RPMI7951 (cell line): ENCODE measurements at places on chromosomes 4 and X. TPM values are rescaled to one million over a fixed set of nuclear protein-coding genes. Genes with fewer than 3 reads are reported as not detected.

FNIP2 gene
- total RNA-seq, result 6.2 and 10.0 TPM in 2 replicates

CSN2 gene
- total RNA-seq, result not detected in 2 replicates

CCDC158 gene
- total RNA-seq, result not detected in 2 replicates

DNA sequence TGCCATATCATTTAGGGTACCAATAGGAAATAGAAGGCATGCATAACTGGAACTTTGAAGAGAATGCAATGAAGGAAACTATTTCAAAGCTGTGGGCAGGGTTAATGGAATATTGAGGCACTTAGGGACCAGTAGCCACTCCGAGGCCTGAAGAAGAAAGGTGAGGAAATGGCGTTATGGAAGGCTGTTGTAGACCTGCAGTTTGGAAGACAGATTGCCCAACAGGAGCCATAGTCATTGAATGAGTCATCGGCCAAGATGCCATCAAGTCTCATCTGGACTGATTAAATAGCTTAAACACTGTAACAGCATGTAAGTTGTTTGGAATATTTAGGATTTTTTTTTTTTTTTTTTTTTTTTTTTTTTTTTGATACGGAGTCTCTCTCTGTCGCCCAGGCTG, 11.6 kb downstream of the CXCL13 start:
- peak; percentile 75 for DNase-seq

DNA sequence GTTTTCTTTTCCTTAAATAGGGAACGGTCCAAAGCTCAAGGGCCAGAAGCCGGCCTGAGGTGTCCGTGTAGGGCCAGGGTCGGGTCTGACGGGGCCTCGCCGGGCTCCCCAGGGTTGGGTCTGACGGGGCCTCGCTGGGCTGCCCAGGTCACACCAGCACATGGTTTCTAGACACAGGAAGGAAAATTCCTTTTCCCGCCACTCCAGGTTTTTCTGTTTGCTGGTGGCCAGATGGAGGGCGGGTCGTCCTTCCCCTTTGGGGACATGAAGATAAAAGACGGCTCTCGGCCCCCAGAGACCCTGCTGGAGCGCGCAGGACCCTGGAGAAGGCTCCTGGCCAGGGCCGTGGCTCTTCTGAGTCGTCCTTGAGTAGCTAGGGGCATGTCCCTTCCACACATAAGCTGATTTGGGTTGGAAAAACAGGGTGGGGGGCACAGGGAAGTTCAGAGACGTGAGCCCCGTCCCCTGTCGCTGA, 35.1 kb downstream of the PIGG start:
- no peak for DNase-seq

- DNase-seq, result no peak
These were observed 80.2 kb upstream of the TLR2 start for GRCh38 chr4:153603835-153604234.

DNA sequence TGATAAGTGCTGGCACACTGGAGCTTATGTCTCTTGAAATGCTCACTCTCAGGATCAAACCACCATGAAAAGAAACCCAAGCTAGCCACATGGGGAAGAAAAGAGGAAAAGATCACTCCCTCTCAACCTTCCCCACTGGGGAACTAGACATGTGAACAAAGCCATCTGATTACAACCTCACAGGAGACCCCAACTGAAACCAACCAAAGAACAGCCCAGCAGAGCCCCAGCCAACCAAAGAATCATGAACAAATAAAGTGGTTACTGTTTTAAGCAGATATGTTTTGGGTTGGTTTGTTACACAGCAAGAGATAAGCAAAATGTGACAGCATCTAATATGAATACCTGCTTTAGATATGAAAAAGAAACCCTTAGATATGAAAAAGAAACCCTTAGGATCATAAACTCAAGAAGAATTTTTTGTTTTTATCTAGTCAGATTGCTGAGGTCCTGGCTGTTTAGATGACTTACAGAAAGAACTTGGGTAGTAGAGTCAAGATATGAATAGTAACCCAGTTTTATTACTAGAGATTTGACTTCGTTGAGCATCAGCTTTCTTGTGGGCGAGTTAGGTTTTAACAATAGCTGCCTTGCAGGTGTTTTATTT, 23.7 kb upstream of the TLR7 start:
- DNase-seq, result no peak

DNA sequence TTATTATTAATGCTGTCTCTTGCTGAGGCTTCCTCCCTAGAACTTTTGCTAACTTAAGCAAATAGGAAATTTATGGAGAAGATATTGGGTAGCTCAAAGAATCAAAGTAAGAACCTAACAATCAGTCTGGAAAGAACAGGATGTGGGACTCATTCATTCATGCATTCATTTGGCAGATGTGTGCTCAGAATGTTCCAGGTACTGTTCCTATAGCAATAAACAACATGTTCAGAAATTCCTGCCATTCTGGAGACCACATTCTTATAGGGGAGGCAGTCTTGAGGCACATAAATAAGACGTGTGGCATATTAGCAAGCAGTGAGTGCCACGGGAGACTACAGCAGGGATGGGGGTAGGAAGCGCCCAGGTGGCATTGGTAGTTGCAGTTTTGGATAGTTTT, 5.0 kb downstream of the GRK4 start:
- no peak for DNase-seq

DNA sequence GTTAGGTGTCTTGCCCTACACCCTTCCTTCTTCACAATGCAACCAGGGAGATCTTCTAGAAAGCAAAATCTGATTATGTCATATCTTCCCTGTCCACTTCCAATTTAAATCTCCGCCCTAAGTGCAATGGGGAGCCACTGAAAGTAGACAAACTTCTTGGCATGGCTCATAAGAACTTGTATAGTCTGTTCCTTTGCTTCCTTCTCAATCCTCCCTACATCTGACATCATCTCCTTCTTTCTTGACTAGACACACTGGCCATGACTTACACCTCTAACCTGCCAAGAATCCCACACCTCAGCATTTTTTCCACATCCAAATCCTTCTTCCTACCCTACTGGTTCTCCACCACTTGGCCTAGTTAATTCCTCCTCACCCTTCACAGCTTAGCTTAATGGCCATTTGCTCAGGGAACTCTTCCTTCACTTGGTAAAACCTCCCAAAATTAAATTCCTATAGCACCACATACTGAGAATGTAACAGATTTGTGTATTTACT, 55.1 kb downstream of the NCAPG start:
- DNase-seq, result no peak

DNA sequence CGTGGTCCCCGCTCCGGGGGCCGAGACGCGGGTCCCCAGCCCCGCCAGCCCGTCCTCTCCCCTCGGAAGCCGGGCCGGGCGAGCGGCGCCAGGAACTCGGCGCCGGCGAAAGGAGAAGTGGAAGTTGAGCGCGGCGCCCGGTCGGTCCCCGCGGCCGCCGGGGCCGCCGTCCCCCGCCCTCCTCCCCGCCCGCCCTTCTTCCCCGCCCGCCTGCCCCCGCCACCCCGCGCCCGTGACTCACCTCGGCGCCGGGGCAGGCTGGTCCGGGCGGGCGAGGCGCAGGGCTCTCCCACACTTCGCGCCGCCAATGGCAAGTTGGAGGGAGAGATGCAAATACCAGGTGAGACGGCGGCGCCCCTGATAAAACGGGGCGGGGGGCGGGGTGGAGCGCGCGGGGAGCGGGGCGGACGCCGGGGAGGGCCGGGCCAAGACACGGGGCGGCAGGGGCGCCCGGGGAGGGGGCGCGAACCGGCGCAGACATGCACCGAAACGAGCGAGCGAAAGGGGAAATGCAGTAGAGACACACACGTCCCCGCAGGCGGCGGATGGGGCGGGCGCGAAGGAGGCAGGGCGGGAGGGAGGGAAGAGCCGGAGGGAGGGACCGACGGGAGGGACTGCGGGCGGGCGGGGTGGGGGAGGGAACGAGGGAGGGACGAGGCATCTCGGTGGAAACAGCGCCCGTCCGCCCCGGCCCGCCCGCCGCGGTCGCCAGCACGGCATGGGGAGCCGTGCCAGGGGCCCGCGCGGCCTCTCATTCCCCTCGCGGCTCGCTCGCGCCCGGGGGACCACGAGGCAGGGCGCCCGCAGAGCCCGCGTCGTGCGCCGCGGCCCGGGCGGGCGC, at the start of gene ELF4:
ELF4 (minus strand) TSS at position 119 of the 841 bp plus-strand sequence. CDS start 29,167 bp downstream, outside the sequence.
- DNase-seq, result peak; percentile 57

DNA sequence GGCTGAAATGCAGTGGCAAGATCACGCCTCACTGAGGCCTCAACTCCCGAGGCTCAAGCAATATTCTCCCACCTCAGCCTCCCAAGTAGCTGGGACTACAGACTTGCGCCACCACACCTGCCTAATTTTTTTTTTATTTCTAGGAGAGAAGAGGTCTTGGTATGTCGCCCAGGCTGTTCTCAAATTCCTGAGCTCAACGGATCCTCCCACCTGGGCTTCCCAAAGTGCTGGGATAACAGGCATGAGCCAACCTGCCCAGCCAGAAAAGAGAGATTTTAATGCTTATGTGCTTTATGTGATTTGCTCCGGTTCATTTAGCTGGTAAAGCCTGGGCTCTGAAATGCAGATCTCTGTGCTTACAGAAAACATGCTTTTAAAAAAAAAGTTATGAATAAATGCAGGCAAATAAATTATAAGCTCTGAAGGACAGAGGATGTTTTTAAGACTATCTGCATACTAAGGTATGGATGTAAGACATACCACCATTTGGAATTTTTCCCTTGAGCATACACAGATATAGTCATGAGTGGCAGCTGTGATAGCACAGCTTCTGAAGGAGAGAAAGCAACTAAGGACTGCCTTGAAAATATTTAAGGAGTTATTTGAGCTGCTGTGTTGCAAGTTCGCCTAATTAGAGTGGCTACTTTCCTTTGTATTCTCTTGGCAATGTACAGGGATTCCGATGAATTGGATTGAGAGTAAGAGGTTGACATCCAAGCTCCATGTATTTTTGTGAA, 13.8 kb downstream of the GUCY1B1 start:
- DNase-seq, result no peak

DNA sequence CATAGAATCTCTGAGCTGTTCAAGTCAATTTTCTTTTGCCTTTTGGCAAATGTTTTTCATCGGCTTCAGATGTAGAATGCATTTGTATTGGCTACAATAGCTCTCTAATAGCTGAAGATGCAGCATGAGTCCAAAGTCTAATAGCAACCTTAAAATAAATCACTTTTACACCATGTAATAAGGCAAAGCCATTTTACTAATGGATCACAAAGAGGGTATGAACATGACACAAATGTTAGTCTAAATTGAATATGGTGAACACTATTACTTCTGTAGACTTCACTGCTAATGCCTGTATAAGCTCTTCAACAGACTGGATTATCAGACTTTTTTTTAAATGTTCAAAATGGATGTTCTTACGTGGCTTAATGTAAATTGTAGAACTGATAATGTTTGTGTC, 645.3 kb downstream of the TLL1 start:
- no peak for DNase-seq

- no peak for DNase-seq
These were observed 351.9 kb downstream of the PCDH18 start for GRCh38 chr4:137180349-137180748.

DNA sequence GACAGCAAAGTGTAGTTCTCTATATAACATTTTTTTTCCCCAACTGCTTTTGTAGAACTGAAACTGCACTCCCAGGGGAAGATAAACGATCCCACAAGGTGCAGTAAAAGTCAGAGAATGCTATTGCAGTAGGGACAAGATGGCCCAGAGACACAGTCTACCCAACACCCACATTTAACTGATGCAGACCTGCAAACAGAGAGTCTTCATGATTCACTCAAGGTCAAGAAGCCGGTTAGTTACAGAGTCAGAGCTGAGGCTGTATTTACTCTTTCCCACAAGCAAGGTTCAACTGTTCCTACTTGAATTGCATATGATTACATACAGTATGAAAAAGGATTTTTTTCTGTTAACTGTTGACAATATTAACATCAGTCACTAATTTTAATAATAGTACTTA, 654.6 kb downstream of the IL1RAPL1 start:
- no peak for DNase-seq

DNA sequence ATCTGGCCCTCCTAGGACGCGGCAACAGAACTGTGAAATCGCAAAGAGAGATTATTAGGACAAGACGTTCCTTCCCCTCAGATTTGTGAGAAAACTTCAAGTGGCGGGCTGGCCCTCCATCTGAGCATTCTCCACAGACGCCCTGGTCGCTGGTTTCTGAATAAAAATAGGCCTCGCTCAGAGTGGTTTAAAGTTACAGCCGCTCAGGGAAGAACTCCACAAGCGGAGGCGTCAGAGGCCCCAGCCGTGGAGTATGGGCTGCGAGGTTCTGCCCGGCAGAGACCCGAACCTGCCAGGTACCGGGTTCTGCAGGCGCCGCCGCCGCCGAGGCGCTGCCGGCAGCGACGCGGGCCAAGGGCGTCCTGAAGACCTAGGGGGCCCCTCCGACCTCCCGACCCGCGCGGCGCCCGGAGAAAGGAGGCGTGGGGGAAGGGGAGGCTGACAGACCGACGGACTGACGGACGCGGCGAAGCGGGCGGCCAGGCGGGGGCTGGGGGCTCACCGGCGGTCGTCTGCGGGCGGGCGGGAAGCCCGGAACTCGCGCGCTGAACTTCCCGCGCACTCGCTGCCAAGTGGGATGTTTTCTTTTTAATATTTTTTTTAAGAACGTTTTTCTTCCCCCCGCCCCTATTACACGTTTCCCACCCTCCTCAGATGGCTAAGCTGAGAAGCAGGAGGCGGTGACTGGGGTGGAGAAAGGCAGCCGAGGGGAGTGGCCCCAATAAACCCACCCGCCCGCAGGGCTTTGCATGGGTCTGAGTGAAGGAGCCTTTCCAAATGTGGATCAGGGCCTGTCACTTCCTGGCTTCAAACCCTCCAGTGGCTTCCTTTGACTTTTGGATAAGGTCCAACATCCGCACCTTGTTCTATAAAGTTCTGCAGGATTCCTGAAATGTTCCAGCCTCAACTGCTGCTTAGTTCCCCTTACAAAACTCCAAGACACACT, at the start of gene PABPC4L:
PABPC4L (minus strand) TSS at position 574 of the 946 bp plus-strand sequence. CDS start 770 bp downstream, outside the sequence.
- DNase-seq, result no peak

GRCh38 chrX:10831716-10832502, 211.5 kb upstream of the MID1 start:
- DNase-seq, result no peak

DNA sequence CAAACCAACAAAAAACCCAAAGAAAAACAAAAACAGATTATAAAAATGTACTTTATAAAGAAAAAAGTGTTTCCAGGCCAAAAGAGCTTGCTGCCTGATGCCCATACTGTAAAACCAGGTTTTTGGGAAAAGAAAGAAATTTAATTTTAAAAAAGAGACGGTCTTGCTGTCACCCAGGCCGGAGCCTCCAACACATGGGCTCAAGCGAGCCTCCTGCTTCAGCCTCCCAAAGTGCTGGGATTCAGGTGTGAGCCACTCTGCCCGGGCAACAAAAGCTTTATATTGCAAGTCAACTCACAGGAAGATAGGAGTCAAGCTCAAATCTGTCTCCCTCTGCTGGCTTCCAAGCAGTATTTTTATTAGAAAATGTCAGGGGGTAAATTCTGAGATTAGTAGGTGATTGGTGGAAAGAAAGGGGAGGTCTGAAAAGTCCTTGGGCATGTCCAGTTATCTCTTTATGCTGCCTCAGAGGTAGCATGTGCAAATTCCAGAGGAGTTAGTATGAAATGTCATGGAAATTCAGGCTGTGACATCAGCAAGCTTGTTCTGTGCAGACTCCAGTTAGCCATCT, 39.4 kb downstream of the MGST2 start:
- DNase-seq, result peak; percentile 12

GRCh38 chr4:73213916-73214653, 44.5 kb downstream of the ANKRD17 start:
- DNase-seq, result no peak

- no peak for DNase-seq
These were observed 116.7 kb downstream of the FNIP2 start for GRCh38 chr4:158885564-158885963.
